Anterior cingulate cortex (tissue), 58 donors: ENCODE measurements at places on chromosomes 7 and 10.

- no peak for DNase-seq
These were observed 7.7 kb downstream of the INSIG1 start for GRCh38 chr7:155305231-155305904.

- DNase-seq = peak; percentile 20
These were observed 65.9 kb downstream of the DGKB start for GRCh38 chr7:14836571-14837189.

DNA sequence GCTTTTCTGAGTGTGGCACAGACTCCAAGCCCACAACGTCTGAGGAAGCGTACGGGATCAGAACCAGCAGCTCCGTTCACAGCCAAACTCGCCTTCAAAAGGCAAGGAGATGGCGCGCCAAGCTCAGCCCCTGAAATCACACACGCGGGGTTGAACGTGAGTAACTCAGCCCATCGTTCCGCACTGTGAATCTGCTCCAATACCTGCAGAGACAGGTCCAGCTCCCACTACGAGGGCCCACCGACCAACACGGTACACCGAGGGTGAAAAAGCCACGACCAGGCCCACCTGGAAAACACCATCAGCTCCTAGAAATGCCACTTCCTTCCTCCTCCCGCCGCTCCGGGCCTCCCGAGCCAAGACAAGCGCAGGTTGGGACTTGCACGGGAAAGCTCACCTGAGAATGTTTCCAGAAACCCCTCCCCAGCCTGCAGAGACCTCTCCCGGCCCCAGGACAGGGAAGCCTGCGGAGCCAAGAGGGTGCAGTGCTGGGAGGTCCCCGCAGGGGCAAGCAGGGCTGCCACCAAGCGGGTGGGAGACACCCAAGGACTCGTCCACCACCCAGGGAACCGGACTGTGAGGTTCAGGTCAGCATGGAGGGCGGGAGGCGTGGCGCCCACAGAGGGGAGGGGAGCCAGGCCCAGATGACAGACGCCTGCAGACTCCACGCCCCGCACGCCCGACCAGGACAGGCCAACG, 93.9 kb upstream of the PDGFA start:
- no peak for DNase-seq

- DNase-seq = no peak
These were observed 5.0 kb downstream of the AVPI1 start for GRCh38 chr10:97682042-97682441.

DNA sequence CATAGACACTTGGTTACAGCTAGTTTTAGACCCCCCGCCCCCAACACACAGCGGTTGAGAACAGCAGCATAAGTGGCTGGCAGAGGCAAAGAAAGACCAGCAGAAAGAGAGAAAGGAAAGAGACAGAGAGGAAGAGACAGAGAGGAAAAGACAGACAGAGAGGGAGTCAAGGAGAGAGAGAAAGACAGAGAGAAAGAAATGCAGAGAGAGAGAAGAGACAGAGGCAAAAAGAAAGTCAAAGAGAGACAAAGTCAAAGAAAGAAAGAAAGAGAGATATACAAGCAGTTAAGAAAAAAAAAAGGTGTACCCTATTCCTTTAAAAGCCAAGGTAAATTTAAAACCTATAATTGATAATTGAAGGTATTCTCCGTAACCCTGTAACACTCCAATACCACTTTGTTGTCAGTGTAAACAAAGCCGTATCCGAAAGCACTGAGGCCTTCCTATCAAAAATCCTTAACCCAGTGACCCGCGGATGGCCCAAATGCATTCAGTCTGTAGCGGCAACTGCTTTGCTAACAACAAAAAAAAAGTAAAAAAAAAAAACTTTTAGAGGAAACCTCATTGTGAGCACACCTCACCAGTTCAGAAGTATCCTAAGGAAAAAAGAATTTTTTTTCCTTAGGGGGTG, 11.9 kb upstream of the SLC12A9 start:
- no peak for DNase-seq

DNA sequence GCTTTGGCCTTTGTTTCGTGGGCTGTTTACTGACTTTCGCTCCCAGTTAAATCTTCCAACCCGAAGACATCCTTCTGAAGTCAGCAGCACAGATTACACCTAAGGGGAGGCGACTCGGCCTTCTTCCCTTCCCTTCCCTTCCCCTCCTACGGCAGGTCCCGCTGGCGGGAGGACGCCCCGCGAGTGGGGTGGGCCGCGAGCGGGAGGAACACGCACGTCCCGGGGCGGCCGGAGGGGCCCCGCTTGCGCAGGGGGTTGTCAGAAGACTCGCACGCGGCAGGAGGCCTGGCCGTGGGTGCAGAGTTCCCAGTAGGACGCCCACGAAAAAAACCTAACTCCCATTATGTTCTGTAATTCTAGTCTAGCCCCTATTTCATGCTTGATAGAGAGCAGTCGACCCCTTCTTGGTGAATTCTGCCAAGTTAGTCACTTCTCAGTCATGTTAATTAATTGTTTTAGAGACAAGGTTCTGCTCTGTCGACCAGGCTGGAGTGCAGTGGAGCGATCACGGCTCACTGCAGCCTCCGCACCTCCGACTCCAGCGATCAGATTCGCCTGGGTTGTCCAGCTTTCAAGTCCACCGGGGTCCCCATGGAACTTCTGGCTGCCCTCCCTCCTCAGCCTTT, 19.2 kb upstream of the ZNF32 start:
- no peak for DNase-seq

DNA sequence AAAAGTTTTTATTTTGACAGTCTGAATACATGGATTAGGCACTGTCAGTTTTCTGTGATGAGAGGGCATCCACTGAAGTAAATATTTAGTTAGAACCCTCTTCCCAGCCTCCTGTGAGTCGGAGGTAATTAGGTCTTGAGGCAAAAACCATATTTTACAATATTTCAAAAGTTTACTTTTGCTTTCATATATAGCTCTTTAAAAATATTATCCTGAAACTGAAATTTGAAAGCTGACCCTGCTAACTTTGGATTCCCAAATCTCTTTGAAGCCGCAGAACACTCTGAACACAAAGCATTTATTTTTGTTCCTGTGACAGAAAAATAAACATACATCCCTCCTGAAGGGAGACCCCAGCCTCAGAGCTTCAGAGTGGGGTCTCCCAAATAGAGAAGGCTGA, 317.4 kb downstream of the KIF20B start:
- DNase-seq = no peak

DNA sequence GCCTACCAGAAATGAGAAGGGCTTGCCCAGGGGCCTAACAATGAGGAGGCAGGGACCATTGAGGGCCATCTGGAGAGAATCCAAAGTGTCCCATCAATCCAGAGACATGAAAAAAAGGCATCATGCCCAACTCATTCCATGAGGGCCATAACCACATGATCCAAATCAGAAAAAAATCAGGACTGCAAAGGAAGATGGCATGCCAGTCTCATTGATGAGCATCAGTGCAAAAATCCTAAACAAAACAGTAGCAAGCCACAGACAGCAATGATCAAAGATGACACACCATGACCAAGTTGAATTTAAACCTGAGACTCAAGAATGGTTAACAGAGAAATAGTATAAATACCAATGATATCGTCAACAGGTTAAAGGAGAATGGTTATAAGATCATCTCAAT, 7.0 kb upstream of the CYP3A4 start:
- no peak for DNase-seq

DNA sequence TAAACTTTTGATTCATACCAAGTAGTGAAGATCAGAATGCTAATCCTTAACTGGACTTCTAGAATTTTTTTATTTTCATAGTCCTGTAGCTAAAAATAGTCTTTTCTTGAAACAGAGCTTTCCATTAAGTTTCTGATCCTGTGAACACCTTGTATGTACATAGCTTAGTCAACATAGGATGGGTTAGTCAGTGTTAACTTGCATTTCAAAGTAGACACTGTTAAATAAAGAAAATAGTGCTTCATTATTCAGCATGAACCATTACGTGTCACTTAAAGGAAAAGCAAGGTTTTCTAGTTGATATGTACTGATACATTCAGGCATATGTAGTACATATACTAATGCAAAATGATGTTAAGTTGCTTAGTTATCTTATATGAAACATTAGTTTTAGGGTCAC, 7.5 kb upstream of the HDAC9 start:
- no peak for DNase-seq

DNA sequence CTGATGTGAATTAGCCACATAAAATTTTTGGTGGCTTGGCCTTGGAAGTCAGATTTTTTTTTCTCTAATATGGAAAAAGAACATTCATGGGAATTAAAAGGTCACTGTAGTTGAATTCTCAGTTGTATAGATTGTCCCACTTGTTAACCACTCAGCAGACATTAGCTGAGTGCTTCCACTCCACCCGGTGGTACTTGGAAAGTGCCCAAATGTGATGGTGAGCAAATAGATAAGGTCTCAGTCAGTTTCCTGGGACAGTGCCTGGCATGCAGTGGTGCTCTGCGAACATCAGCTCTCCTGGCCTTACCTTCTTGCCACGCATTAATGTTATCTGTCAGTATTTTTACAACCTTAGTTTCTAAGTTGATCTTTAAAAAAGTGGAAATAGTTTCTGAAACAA, 1.4 kb downstream of the ATP5F1C start:
- DNase-seq = no peak

DNA sequence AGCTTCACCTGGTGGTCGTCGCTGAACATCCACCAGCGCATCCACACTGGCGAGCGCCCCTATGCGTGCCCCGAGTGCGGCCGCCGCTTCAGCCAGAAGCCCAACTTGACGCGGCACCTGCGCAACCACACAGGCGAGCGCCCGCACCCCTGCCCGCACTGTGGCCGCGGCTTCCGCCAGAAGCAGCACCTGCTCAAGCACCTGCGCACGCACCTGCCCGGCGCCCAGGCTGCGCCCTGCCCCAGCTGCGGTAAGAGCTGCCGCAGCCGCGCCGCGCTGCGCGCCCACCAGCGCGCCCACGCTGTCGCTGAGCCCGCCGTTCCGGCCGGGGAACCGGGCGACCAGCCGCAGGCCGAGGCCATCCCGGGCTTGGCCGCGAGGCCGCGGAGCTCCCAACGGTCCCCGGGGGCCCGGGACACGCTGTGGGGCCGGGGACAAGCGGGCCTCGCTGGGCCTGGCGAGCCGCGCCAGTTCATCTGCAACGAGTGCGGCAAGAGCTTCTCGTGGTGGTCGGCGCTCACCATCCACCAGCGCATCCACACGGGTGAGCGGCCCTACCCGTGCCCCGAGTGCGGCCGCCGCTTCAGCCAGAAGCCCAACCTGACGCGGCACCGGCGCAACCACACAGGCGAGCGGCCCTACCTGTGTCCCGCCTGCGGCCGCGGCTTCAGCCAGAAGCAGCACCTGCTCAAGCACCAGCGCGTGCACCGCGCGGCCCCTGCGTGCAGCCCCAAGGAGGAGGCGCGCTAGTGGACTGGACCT, 18.4 kb downstream of the ZNF775 start:
- DNase-seq = no peak

DNA sequence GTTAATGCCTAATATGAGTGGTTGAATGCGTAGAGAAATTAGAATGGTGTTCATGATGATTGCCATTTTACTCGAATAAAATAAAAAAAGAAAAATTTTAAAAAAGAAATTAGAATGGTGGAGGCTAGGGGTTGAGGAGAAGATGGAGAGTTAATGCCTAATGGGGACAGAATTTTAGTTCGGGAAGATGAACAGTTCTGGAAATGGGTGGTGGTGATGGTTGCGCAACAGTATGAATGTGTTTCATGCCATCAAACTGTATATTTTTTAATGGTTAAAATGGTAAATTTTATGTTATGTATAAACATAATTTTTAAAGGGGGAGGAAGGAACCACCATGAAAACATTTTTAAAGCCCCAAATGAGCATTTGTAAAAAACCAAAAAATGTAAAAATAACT, 140.1 kb upstream of the AGK start:
- DNase-seq = no peak
